Smooth muscle cell of the coronary artery (primary cell): ENCODE measurements at places on chromosomes 7 and 10. TPM values are rescaled to one million over a fixed set of nuclear protein-coding genes. Genes with fewer than 3 reads are reported as not detected.

Gene ASZ1
- total RNA-seq, result not detected in 2 replicates

Gene TMEM196
- total RNA-seq, result not detected in 2 replicates

Gene BTBD16
- under 0.01 TPM in 1 of 2 replicates, not detected in the other for total RNA-seq

Gene RHOBTB1
- total RNA-seq, result 13.9 and 30.4 TPM in 2 replicates

Gene MRM2
- 10.1 and 14.4 TPM in 2 replicates for total RNA-seq

Gene CRHR2
- total RNA-seq, result not detected in 2 replicates

Gene IL6
- 32.2 and 60.7 TPM in 2 replicates for total RNA-seq

Gene TMEM229A
- total RNA-seq, result 0.23 and 0.38 TPM in 2 replicates

Gene ALOX5
- not detected in 2 replicates for total RNA-seq

Gene AKAP9
- 26.2 and 43.1 TPM in 2 replicates for total RNA-seq

Gene PDZD7
- 2.0 and 2.7 TPM in 2 replicates for total RNA-seq

Gene ANLN
- total RNA-seq, result 2.1 and 14.5 TPM in 2 replicates

Gene CLIP2
- total RNA-seq, result 44.3 and 52.9 TPM in 2 replicates

Gene DNAAF5
- 9.2 and 9.8 TPM in 2 replicates for total RNA-seq

Gene C10orf143
- 0.68 and 0.82 TPM in 2 replicates for total RNA-seq

Gene CLDN15
- total RNA-seq, result 1.6 and 3.0 TPM in 2 replicates

Gene SHH
- total RNA-seq, result not detected in 2 replicates

Gene MOGAT3
- total RNA-seq, result not detected in 2 replicates

Gene TEX36
- not detected in 2 replicates for total RNA-seq

Gene GDF2
- total RNA-seq, result not detected in 2 replicates

Gene NEBL
- 0.12 and 0.90 TPM in 2 replicates for total RNA-seq

Gene CLCN1
- total RNA-seq, result not detected in 2 replicates

Gene TMEM60
- 13.5 and 13.7 TPM in 2 replicates for total RNA-seq

Gene OLAH
- not detected in 2 replicates for total RNA-seq

Gene MMRN2
- total RNA-seq, result 2.5 and 17.8 TPM in 2 replicates

Gene MET
- 1.9 and 16.9 TPM in 2 replicates for total RNA-seq

Gene FGFR2
- 0.23 TPM in 1 of 2 replicates, not detected in the other for total RNA-seq

Gene WIPF3
- not detected in 2 replicates for total RNA-seq

Gene MSMB
- not detected in 2 replicates for total RNA-seq

Gene NODAL
- not detected in 2 replicates for total RNA-seq

Gene SAP25
- total RNA-seq, result 0.08 TPM in 1 of 2 replicates, not detected in the other
